ENCODE measurements at places on chromosomes 11 and 22.

- DNase-seq: no peak
Observed at GRCh38 chr11:3816673-3817072, 8.3 kb downstream of the PGAP2 start.

DNA sequence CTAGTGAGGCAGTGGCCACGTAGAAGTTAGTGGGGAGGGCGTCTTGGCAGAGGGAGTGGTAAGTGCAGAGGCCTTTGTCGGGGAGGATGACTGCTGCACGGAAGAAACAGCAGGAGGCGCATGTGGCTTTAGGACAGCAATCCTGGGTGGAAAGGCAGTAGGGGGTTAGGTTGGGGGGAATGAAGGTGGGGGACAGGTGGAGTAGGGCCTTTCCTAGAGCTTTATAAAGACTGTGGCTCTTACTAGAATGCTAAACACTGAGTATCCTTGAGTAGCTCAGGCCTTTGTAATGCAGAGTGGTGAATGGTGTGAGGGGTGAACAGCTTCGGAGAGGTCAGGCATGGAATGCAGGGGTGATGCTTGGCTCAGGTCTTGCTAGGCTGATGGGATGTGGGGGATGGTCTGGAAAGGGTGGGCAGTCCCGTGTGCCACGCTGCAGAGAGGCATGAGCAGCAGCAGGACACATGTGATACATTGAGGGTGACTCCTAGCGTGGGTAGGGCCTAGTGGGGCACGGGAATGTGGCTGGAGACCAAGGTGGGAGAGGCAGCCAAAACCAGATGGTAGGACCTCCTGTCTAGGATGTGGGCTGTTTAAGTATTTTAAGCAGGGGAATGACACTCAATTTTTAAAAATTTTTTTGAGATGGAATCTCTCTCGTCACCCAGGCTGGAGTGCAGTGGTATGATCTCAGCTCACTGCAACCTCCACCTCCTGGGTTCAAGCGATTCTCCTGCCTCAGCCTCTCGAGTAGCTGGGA, 19.2 kb downstream of the AP2A2 start:
- DNase-seq: no peak

DNA sequence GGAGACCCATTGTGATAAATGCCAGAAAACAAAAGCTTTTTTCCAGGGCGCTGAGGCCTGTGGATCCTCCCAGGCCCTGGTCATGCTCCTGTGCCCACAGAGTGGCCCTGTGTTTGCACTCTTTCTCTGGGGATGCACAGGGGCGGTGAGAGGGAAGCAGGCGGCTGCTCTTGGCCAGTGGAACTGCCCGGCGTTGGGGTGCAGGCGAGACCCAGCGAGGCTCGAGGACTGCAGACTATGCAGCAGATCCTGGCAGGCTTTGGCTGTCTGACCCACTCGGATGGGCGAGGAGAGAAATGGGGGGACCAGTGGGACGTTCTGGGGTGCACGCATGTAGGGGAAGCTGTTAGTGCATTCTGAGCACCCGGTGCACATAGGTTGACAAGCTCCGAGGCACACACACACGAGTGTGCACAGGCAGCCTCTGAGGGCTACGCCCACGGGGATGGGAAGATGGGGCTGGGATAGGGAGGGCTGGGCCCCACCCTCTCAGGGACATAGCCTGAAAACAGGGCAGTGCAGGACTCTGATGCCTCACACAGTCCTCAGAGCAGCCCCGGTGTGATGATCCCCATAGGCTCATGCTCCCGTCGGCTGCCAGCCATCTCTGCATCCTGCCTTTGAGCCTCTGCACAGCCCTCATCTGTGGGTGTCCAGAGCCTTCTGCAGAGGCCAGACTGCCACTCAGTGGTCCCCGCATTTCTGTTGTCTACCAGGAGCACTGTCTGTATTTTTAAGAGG, 1233.5 kb downstream of the BRD1 start:
- no peak for DNase-seq

DNA sequence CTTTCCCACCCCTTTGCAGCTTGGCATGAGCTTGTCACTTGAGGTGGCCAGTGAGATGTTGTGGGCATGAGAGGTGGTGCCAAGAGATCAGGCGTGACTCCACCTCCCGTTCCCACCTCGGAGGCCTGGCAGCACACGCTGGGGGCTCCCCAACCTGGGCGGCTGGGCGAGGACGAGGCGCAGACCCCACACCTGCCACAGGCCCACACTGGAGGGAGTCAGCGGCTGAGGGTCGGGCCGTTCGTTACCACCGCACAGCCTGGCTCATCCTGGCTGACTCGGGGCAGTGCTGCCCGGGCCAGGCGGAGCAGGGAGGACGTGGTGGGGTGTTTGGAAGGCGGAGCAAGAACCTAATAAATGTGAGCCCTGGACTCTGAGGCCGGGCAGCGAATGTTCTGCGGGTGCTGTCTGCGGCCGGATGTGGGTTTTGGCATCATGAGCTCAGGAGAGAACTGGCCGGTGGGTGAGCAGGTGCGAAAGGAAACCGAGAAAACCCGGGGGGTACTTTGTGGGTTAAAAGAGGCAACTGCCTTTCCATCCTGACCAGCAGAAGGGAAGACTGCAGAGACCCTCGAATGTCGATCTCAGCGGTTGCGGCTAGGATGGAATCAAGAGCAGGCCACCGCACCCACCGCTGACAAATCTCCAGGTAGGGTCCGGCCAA, 10.2 kb upstream of the IFITM3 start:
- DNase-seq: no peak

DNA sequence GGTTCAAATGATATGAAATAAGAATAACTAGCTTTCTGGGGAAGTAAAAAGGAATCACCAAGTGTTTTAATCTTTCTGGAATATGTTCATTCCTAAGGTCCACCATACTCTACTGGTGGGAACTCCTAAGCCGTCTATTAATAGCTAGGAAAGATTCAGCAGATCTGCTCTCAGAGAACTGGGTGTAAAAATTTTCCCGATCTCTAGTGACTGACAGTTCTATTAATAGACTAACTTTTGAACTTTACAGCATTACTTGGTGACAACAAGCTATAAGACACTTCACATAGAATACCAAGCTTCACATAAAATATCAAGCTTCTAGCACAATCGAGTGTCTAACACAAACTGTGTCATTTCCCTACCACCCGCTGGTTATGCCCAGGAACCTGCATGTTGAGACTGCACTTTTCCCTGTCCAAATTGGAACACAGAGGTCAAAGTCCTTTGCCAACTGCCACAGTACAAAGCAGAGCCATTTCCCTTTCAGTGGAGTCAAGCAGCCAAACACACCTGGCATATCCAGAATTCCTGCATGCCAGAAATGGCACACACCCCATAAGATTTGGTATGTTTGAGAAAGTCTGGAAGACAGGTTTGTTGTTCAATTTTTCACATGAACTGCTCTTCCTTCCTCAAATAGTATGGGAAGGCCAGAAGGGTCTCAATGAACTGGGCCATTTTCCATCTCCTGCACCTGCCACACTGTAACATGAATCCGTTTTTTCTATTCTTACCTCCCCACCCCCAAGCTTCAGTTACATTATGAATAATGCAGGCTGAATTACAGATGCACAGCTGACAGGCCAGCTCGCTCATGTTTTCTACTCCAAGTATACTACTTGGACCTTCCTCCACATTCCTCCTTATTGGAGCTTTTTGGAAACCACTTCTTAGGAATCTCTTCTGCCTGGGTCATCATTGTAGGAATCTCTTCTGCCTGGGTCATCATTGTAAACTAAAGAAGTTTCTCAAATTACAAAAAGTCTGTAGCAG, 3.7 kb downstream of the OSBP start:
- no peak for DNase-seq

GRCh38 chr11:85717429-85717828, 31.4 kb upstream of the CCDC89 start:
- no peak for DNase-seq

GRCh38 chr11:25727944-25728343, 604.0 kb upstream of the ANO3 start:
- DNase-seq: no peak

DNA sequence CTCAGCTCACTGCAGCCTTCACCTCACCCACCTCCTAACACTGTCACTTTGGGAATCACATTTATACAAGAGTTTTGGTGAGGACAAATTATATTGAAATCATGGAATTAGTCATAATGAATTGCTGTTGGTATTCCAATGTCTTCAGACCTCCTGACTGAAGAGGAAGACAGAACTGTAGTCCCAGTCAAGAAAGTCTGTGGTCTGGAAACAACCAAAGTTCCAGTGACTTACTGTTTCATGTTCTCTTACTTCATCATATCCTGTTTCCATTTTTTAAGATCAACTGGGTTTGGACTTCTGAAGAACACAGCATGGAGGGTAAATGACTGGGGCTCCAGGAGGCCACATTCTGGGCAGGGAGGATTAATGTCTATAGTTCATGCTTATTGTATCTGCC, 43.0 kb upstream of the HIPK3 start:
- DNase-seq: no peak

DNA sequence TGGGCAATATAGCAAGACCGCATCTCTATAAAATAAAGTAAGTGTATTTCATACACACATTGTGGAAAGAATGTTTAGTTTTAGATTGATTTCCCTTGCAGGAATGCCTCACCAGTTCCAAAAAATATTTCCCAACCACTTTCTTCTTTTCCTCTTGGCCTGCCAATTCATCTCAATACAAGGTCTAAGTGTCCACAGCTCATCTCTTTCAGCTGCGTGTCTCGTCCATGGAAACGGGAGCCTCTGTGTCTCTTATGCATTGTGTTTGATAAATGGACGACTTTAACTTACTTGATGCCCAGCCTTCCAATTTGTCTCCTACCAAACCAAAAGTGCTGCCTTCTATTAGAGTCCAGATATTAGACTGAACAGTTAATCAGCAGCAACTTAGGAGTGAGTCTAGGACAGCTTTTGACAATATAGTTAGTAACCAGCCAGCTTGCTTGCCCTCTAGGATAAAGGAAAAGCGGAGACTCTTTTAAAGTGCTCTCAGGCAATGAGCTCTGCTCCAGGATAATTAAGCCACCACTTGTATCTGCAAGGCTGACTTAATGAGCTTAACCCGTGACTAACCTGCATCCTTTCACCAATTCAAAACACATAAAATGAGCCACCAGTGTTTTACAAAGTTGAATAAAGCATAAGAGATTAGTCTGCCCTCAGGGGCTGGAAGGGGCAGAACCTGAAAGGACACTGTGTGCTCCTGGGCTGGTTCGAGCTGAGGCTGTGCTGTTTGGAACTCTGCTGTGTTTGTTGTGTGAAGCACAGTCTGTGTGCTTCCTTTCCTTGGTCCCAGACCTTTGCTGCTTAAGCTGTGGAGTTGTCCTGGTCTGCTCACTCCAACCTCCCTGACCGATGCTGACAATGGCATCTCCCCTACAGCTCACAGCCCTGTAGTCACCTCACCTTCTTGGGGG, 27.5 kb downstream of the FBXO7 start:
- DNase-seq: no peak

- DNase-seq: no peak
Observed at GRCh38 chr11:28697920-28698827, 590.0 kb downstream of the METTL15 start.

DNA sequence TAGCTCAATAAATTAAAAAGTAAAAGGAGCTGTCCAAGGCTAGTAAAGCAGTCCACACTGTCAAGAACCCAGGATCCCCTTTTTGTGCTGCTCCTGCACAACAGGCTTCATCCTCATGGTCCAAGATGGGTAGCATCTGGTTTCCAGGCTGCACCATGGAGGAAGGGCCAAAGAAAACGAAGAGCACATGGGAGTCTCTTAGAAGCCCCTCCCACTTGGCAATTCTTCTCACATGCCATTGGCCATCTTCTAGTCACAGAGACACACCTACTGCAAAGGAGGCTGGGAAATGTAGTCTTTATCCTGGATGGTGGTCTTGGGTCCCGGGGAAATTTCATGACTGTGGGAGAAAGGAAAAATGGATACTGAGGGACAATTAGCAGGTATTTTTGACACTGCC, 37.8 kb downstream of the PRR5L start:
- DNase-seq: no peak

DNA sequence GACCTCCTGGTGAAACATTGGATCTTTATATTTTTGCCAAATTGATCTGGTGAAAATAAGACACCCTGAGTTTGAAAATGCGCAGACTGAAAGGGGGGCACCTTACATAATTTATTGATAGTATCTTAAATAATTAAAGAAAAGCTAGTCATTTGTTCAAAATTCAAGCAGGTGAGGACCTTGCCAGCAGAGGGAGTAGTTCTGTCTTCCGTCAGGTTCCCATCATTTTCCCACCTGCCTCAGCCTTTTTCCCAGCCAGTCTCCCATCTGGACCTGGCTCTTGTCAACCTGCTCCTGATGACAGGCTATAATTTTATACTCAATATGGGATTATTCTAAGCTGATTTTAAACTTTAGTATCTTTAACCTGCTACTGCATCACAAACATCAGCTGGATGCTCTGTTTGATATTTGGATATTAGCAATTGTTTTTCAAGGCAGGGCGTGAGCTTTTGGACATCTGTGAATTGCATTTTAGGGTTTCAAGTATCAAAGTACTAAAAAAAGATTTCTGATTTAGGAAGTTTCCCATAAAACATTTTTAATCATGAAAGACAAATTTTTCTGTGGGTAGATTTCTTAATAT, 132.0 kb downstream of the ELP4 start:
- no peak for DNase-seq

DNA sequence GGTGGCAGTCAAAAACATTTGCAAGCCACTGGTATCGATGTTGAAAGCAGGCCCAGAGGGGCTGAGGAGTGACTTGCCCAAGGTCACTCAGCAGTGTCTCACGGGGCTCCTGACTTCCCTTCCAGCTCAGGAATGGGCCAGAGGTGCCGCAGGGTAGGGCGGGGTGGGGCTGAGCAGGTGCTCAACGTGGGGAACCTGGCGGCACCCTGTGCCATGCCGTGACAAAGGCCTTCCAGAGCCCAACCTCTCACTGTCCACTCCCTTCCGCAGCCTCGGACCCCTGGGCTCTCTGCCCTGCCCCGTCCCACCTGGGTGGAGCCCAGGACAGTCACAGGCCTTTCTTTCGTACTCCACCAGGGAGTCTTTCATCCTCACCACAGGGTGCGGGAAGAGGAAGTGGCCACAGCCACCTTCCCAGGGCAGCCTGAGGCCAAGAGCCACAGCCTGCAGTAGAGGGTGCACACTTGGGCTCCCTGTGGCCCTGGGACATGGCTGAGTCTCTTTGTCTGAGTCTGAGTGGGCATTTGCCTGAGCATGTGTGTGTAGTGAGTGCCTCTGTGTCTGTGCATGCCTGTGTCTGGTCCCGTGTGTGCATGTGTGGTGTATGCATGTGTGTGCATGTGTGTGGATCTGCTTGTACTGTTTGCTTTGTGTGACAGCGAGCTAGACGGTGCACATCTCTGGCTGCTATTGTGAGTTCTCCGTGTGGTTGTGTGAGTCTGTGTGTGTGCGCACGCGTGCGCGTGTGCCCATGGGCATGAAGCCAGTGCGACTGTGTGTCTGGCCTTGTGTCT, 6.0 kb upstream of the LIF start:
- no peak for DNase-seq

- no peak for DNase-seq
Observed at GRCh38 chr11:130808541-130808940, 107.7 kb downstream of the SNX19 start.
